Activated CD4-positive, alpha-beta T cell treated with anti-CD3 and anti-CD28 coated beads for 36 hours (primary cell): ENCODE measurements at places on chromosomes 3 and 15. TPM values are rescaled to one million over a fixed set of nuclear protein-coding genes. Genes with fewer than 3 reads are reported as not detected.
A peak's percentile ranks its signal among the peaks of the same experiment; 100 is the strongest.

GRCh38 chr15:31502541-31503229 lies 176.1 kb downstream of the KLF13 start:
- no peak for DNase-seq
- no peaks in the 10 kb centered on the region for H3K36me3 ChIP-seq
- no peaks in the 10 kb centered on the region for H3K4me1 ChIP-seq
- no peak overlapping the region for H3K27ac ChIP-seq
- peaks cover 4% of the 10 kb centered on the region for H3K27me3 ChIP-seq

GRCh38 chr3:177057768-177058167 lies 139.5 kb downstream of the TBL1XR1 start:
- no peak overlapping the region for H3K4me3 ChIP-seq
- H3K4me1 ChIP-seq: peaks cover 37% of the 10 kb centered on the region
- DNase-seq: peak; percentile 82
- H3K27me3 ChIP-seq: no peaks in the 10 kb centered on the region

Gene CEP97
- 20.0 TPM for total RNA-seq

Gene TTLL13
- 0.46 TPM for total RNA-seq

Gene COL7A1
- total RNA-seq: 0.65 TPM

Gene REC114
- total RNA-seq: not detected

Gene MCTP2
- 25.2 TPM for total RNA-seq

DNA sequence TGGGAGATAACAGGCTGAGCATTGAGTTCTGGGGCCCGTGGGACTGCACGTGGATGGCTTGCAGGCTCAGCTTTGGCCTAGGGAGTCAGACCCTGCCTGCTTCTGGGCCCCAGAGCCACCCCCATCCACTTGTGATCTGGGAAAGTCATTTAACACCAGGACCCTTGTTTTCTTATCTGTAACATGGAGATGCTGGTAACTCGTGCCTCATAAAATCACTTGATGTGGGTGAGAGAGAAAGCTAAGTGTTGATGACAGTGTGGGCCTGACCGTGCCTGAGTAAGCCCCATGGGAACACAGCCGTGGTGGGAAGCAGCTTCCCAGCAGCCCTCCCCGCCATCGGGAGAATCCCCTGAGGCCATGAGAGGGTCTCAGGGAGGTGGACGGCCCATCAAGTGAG lies 378.1 kb downstream of the GABRB3 start:
- no peaks in the 10 kb centered on the region for H3K27me3 ChIP-seq
- no peak overlapping the region for H3K4me3 ChIP-seq
- no peak overlapping the region for H3K27ac ChIP-seq
- H3K4me1 ChIP-seq: no peaks in the 10 kb centered on the region
- no peaks in the 10 kb centered on the region for H3K36me3 ChIP-seq

Gene RARB
- not detected for total RNA-seq

DNA sequence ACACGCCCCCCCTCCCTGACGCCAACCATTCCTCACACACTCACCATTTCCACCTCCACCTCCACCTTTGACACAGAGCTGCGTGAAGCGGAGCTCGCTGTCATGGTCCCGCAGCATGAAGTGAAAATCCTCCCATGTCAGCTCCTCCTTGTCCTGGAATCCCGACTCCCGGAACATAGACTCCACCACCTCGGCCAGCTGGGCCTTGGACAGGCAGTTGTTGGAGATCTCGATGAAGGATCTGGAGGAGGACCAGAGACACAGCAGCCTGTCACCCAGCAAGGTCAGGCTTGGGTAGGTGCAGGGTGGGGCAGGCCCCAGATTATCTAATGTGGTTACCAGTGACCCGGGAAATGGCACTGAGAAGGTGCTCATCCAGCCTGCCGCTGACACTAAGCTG lies 12.2 kb downstream of the DUOX2 start:
- no peak for DNase-seq
- H3K4me1 ChIP-seq: no peaks in the 10 kb centered on the region
- peaks cover 2% of the 10 kb centered on the region for H3K27me3 ChIP-seq
- no peak overlapping the region for H3K27ac ChIP-seq

GRCh38 chr3:123272547-123272946 lies 70.8 kb downstream of the SEC22A start:
- no peaks in the 10 kb centered on the region for H3K27me3 ChIP-seq
- H3K4me3 ChIP-seq: no peak overlapping the region
- no peaks in the 10 kb centered on the region for H3K4me1 ChIP-seq
- peaks cover 11% of the 10 kb centered on the region for H3K36me3 ChIP-seq

GRCh38 chr3:101976473-101976872 lies 127.2 kb downstream of the NFKBIZ start:
- no peak overlapping the region for H3K4me3 ChIP-seq
- H3K4me1 ChIP-seq: peaks cover 9% of the 10 kb centered on the region
- H3K27me3 ChIP-seq: no peaks in the 10 kb centered on the region
- DNase-seq: no peak
- H3K27ac ChIP-seq: no peak overlapping the region
- no peaks in the 10 kb centered on the region for H3K36me3 ChIP-seq

Gene CLPX
- 73.7 TPM for total RNA-seq

DNA sequence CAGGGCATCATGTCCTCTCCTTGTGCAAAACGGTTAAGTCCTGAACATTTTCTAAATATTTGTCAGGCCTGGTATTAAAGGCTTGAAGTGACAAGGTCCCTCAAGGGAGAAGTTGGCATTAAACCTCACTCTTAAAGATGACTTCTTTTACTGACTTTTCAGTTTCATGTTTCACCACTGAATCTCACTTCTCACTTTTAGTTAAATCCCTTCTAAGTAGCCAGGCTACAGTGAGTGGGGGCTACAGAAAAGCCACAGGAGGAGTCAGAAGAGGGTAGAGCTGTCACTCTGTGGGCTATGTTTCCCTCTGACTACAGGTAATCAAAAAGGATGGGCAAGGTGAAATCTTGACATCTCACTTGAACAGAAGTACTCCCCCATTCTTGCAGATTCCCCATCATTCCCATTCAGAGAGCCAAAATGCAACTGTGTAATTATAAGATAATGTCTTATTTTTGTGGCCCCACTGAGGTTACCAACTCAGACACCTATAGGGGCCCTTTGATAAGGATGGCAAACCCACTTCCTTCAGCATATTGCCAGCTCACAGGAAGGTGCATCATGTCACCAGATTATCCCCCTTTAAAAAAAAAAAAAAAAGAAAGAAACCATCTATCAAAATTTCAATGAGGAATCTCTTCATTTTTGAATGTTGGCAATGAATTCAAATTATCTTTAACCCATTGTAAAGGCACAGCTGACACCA lies 790.1 kb upstream of the CFAP20DC start:
- H3K36me3 ChIP-seq: peaks cover 9% of the 10 kb centered on the region
- H3K4me3 ChIP-seq: no peak overlapping the region
- peak; percentile 41 for DNase-seq
- H3K4me1 ChIP-seq: peaks cover 31% of the 10 kb centered on the region

- no peak overlapping the region for H3K4me3 ChIP-seq
- H3K27me3 ChIP-seq: peaks cover 2% of the 10 kb centered on the region
- no peaks in the 10 kb centered on the region for H3K36me3 ChIP-seq
- no peak for DNase-seq
These were observed 55.8 kb downstream of the SHOX2 start for GRCh38 chr3:158050461-158050860.

Gene ACY1
- total RNA-seq: 90.0 TPM

DNA sequence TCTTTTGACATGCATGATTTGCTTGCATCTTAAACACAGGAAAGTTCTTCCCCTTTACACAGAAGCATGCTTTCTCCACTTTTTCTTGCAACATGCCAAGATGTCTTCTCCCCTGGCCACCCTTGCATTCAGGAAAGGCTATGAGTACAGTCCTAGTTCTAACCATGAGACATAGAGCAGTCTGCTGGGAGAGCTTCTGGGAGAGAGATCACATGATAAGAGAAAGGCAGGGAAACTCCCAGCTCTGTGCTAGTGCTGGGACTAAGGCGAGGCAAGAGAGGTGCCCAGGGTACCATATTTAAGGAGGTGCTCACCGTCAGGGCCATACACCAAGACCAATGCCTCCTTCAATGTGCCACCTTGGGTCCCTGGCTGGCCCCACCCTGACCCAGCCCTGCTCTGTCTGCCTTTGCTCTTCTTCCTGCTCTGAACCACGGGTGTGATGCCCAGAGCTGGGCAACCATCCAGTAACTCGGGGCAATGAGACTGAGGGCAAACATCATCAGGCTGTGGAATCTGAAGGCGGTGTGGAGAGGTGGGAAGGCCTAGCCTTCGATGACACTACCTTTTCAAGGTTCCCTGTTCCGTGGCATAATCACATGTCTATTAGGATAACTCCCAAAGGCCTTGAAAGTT lies 77.4 kb upstream of the PRR20G start:
- H3K4me1 ChIP-seq: no peaks in the 10 kb centered on the region
- no peak overlapping the region for H3K27ac ChIP-seq
- H3K27me3 ChIP-seq: peaks cover 16% of the 10 kb centered on the region

Gene MLF1
- 3.4 TPM for total RNA-seq

DNA sequence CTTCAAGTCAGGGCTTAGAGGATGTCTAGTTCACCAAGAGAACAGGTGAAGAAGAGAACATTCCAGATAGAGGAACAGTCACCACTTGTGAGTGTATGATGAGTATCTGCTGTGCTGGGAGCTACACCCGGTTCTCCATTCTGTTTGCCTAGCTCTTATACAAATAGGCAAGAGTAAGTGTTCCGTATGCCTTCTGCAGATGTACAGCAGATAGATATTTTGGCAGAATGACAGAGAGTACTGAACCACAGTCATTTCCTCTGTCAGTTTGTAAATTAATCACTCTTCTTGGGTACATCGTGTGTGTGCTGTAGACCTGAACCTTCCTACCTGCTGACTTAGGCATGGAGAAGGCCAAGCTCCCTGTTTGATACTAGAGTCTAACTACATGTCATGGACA lies 108.3 kb upstream of the CTDSPL start:
- no peak overlapping the region for H3K27ac ChIP-seq
- H3K27me3 ChIP-seq: peaks cover 13% of the 10 kb centered on the region
- no peak overlapping the region for H3K4me3 ChIP-seq
- DNase-seq: no peak
- no peaks in the 10 kb centered on the region for H3K36me3 ChIP-seq

Gene KBTBD13
- not detected for total RNA-seq

Gene FILIP1L
- total RNA-seq: not detected

Gene CTXND1
- total RNA-seq: not detected

- no peak overlapping the region for H3K27ac ChIP-seq
- no peak overlapping the region for H3K4me3 ChIP-seq
- peaks cover 19% of the 10 kb centered on the region for H3K4me1 ChIP-seq
- no peaks in the 10 kb centered on the region for H3K36me3 ChIP-seq
- no peaks in the 10 kb centered on the region for H3K27me3 ChIP-seq
- DNase-seq: no peak
These were observed 14.1 kb downstream of the XXYLT1 start for GRCh38 chr3:195256639-195257453.
